Bone marrow (tissue), 2 donors: ENCODE measurements at places on chromosomes 5 and 9.
A peak's percentile ranks its signal among the peaks of the same experiment; 100 is the strongest.

DNA sequence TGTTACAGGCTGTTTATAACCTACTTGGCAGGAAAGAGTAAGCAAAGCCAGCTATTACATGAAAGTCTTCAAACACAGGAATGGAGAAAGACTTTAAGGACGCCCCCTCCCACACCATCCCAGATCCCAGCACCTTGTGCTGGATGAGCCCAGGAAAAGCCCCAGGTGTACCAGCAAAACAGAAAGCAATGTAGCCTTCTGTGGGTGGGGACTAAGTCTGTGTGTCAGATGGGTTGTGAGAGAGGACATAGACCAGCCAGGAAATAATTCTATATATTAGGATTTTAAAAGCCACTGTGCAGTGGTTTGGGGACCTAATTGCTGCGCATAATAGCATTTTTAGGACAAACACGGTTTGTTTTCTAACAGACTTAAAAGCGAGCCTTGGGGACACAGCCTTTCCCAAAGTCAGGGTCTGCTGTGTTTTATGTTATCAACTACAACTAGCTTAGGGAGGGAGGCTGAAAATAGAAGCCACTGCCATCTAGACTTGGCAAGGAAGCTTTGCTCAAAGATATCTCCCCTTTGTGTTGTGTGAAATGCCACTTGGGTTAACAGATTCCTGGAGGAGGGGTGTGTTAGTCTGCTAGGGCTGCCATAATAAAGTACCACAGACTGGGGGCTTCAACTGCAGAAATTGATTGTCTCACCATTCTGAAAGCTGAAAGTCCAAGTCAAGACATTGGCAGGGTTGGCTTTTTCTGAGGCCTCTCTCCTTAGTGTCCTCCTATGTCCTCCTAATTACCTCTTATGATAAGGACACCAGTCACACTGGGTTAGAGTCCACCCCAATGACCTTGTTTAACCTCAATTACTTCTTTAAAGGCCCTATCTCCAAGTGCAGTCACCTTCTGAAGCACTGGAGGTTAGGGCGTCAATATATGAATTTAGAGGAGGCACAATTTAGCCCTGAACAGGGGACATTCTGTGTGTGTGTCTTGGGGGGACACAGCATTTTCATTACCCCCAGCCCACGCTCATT lies 17.2 kb upstream of the UBE2QL1 start:
- DNase-seq: no peak

DNA sequence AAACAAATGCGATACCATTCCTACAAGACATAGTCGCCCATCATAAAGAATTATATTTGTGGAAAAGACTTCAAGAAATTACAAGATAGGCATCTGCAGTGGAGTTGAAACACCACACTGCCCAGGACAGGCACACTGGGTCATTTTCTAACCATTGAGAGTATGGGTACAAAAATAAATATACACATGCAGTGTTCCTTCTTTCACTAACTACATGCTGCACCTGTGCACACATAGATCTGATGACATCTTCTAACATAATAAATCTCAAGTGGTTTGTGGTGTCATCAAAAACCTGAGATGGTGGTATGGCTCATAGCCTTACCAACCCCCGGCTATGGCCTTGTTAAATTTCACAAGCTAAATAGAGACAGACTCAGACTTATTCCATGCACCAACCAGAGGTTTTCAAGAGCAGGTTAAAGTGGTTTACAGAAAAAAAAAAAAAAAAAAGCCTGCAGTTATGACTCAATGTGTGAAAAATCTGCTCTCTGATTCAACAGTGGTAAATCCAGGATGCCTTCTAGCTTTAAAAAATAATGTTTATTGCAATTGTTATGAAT lies 12.4 kb upstream of the NFIB start:
- no peak for DNase-seq

DNA sequence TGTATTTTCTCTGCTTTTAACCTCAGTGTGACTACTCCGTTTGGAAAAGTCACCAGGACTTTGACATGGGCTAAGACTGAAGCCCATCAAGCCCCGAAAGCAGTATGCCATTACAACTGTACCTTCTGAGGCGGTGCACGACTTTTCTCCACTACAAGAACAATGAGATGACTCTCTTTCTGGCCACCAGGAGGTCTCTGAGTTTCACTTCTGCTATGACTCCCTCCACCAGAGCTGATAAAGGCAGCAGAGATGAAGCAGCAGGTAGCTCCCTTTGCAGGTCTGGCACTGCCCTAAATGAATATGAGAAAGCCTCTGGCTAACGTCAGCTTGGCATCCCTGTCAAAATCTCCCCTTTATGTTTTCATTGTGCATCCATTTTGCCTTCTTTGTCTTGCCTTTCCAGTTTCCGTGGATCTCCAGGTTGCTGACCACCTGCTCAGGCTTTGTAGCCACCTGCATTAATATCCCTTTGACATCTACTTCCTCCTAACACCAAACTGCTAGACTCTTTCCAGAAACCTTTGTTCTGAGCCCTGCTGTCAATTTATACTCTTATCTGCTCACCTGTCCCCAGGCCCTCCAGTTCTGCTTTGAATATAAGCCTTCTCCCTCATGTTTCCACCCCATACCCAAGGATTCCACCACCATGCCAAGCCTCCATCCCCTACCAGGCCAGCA lies 221.7 kb downstream of the ZNF608 start:
- no peak for DNase-seq

DNA sequence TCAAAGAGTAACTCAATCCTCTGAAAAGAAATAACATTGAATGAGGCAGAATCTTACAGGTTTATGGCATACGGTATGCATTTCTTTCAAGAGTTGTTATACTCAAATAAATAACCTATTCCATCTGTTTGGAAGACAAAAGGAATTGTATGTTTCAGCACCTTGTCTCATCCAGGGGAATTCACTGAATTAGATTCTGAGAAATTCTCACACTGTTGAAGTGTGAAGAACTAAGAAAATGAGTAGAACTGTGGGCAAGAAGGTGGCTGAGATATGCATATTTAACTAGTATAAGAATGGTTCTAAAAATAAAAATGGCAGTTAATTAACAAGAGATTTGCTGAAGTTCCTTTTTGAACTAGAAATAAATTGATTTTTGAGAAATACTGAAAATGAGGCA lies 279.3 kb upstream of the DAP start:
- no peak for DNase-seq

- no peak for DNase-seq
These were observed 57.7 kb downstream of the SMARCA2 start for GRCh38 chr9:2072752-2073405.

- peak; percentile 70 for DNase-seq
These were observed 365.1 kb upstream of the RIOK2 start for GRCh38 chr5:97547999-97548738.

DNA sequence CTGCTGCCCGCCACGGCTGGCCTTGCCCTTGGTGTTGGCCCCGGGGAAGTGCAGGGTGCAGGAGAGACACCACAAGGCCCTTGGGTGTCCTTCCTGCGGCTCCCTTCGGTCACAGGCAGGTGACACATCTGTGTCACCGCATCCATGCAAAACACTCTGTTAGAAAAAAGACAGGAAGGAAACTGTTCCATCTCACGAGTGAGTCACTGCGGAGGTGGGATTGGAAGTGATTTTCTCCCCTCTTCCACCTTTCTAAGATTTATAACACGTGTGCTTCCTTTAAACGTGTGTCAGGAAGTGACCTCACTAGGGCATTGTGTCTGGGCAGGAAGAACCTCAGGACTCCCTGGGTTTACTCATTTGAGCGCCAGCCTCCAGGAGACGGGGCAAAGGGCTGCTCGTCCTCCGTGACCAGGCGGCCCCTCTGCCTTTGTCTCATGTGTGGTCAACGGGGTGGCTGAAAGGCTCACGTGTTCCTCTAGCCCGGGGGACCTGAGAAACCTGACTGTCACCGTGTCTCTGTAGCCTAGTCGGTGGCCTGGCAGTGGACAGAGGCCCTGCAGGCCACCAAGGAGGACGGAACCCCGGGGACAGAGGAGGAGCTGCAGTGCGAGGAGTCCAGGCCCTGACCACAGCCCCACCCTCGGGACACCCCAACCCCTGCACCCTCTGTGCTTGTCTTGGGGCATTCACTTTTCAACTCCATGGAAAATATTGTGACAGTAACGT lies 4.9 kb upstream of the LCN1 start:
- DNase-seq: no peak

DNA sequence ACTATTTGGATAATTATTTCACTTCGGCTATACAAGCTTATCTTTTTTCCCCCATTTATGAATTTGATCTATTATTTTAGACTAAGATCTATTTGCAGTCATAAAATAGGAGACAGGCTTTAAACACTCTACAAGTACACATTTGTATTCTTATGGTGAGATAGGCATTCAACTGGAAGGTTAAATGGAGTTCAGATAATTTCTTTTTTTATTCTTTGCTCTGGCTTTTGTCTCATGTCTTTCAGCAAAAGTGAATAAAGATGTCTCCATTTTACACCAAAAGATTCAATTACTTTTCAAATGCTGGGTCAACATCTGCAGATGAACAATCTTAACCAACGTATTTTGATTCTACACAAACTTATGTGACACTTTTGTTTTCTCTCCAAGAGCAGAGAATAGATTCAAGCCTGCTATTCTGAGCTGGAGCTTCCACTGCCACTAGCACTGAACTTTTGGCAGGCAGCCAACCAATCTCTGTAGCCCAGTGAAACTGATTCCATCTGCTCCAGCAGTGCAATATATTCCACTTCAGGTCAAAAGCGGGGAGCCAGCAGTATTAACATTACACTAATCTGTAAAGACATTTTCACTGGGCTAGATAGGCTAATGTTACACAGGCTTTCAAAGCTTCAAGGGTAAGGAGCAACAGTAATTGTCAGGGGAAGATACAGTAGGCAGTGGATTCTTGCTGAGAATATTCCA lies 452.0 kb upstream of the ZNF608 start:
- DNase-seq: no peak

DNA sequence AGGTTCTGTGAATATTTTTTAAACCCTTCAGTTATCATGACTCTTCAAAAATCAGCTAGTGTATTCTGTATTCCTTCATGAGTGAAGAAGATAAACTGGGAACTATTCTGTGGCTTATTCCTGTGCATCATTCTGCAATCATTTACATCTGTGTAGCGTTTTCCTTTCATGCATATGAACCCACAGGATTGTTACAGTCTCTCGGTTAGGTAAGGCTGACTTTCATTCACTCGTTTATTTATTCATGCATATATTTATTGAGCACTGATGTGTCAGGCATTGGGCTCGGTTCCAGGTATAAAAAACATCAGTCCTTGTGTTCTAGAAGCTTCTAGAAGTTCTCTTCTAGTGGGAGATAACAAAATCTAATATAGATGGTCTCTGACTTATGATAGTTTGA lies 318.4 kb downstream of the MAN2A1 start:
- no peak for DNase-seq

GRCh38 chr9:128705051-128705965 lies 3.0 kb downstream of the PKN3 start:
- no peak for DNase-seq

DNA sequence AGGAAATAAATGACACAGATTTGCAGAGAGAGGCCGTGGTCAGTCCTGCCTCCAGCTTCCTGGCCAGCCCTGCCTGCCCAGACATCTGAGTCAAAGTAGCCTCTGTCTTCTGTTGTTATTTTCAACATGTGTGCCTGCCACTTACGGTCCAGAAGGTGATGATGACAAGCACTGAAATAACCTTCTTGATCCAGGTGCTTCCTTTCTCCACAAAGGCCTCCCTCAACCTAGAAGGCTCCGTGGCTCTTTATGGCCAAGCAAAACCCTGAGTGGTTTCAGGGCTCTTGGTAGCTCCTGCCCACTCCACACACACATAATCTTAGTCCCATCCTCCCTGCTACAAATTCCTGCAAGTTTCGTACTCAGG lies 34.1 kb upstream of the SLC6A19 start:
- DNase-seq: no peak

DNA sequence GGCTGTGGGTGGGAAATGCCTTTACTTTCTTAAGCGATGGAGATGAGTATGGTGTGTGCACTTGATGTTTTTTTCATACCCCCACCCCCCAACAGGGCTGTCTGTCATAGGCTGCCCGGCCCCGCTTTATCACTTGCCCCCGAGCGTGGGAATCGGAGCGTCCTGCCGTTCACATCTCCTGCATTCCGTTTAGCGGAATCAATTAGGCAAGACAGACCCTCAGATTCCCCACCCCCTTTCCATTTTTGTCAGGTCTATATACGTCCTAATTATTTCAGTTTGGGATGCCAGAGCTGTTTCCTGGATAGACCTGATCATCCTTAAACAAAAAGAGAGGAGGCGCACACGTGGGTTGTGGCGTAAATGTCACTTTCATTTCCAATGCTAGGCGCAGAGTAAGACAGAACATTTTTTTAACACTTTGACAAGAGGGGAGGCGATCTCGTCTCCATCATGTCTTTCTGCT lies 217.2 kb downstream of the MEF2C start:
- no peak for DNase-seq

GRCh38 chr5:89524785-89525184 lies 641.8 kb upstream of the MEF2C start:
- no peak for DNase-seq

- no peak for DNase-seq
These were observed 51.4 kb downstream of the RNF130 start for GRCh38 chr5:180020176-180020575.

GRCh38 chr5:15799612-15800011 lies 299.6 kb downstream of the FBXL7 start:
- DNase-seq: no peak

- DNase-seq: no peak
These were observed 284.5 kb downstream of the MAT2B start for GRCh38 chr5:163789870-163790269.

DNA sequence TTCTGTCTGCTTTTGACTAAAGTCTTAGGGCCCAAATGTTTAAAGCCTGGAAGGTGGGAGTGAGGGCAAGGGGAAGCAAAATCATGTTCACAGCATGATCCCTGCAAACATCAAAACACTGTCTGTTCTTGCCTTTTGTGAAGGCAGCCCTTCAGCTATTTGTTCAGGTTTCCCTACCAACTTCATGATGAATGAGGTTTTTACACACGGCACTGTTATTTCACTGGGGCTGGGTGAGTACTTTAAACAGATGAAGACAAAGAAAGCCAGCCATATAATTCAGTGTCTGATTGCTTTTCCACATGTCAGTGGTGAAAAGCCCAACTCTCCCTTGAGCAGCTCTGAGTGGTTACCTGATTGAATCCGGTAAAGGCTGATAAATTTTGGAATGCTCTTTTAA lies 224.7 kb upstream of the GRAMD2B start:
- DNase-seq: no peak

DNA sequence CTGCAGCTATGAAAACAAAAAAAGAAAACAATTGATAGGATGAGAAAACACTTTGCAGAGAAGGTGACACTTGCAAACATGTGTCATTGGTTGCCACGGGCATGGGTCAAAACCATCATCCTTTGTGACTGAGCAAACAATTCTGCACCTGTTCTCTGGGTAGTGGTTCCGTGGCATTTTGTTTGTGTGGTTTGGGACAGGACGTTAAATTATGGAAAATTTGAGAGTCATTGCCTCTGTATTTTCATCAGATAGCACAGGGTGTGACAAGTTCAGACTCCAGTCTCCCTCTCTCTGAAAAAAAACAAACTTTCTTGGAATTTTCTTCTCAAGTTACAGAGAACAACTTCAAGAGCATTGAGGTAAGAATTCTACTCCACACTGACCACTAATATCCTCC lies 113.4 kb upstream of the HMHB1 start:
- no peak for DNase-seq

GRCh38 chr5:37774912-37775483 lies 64.8 kb downstream of the GDNF start:
- no peak for DNase-seq
